ENCODE measurements at places on chromosomes 2 and 18. TPM values are rescaled to one million over a fixed set of nuclear protein-coding genes. Genes with fewer than 3 reads are reported as not detected.

GRCh38 chr2:156340804-156341451 lies 8.4 kb upstream of the NR4A2 start:
- peaks cover 46% of the 10 kb centered on the region for H3K27me3 ChIP-seq
- no peaks in the 10 kb centered on the region for H3K36me3 ChIP-seq
- H3K27ac ChIP-seq, result peak overlapping the region; percentile 80
- H3K4me1 ChIP-seq, result peaks cover 34% of the 10 kb centered on the region
- DNase-seq, result no peak

DNA sequence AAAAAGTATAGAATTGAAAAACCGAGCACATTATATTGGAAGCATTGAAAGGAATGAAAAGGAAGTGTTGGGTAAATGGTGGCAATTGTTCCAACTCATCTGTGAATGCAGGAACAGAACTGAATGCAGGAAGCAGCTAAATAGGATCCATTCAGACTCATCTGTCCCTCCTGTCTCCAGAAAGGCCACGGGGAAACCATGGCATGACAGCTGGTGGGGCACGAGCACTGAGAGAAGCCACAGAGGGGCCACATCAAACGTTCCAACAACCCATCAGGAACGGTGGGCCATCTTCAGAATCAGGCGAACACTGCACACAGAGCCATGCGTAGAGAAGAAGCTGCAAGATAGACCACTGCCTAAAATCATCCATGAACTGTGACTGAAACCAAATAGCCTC lies 138.5 kb upstream of the SLC35G4 start:
- H3K27ac ChIP-seq, result no peak overlapping the region
- no peaks in the 10 kb centered on the region for H3K4me1 ChIP-seq
- no peaks in the 10 kb centered on the region for H3K27me3 ChIP-seq
- H3K4me3 ChIP-seq, result no peak overlapping the region

DNA sequence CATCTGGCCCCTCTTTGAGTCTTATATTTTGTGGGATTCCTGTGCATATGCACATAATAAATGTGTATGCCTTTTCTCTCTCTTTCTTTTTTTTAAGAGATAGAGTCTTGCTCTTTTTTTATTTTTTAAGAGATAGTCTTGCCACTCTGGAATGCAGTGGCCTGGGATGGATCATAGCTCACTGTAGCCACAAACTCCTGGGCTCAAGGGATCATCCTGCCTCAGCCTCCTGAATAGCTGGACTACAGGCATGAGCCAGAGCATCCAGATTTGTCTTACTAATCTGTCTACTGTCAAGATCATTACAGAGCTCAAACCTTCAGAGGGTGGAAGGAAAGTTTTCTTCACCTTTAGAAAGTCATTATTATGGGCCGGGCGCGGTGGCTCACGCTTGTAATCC lies 342.2 kb upstream of the LRRTM4 start:
- H3K27me3 ChIP-seq, result no peaks in the 10 kb centered on the region
- H3K27ac ChIP-seq, result no peak overlapping the region
- no peak overlapping the region for H3K4me3 ChIP-seq
- DNase-seq, result no peak
- H3K4me1 ChIP-seq, result peaks cover 28% of the 10 kb centered on the region

The IMPACT gene
- total RNA-seq, result 48.3 TPM

All from WTC11 (cell line).